H9 (cell line): ENCODE measurements at places on chromosomes 5 and 9.

DNA sequence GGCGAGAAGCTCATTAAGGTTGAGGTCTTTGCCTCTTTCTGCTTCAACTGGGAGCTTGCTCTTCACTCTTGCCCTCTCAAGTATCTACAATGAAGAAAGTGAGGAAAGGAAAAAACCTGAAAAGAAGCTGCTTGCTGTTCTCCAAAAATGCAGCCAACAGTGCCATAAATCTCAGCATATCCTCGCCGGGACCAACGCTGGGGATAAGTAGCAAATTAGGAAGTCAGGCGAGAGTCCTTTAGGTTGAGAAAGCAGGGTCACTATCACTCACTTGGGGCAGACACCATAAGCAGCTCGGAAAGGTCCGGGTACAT lies 399 bp downstream of the NUP155 start:
- no peak for DNase-seq

GRCh38 chr5:66870708-66871107 lies 274.5 kb downstream of the MAST4 start:
- no peak for DNase-seq

DNA sequence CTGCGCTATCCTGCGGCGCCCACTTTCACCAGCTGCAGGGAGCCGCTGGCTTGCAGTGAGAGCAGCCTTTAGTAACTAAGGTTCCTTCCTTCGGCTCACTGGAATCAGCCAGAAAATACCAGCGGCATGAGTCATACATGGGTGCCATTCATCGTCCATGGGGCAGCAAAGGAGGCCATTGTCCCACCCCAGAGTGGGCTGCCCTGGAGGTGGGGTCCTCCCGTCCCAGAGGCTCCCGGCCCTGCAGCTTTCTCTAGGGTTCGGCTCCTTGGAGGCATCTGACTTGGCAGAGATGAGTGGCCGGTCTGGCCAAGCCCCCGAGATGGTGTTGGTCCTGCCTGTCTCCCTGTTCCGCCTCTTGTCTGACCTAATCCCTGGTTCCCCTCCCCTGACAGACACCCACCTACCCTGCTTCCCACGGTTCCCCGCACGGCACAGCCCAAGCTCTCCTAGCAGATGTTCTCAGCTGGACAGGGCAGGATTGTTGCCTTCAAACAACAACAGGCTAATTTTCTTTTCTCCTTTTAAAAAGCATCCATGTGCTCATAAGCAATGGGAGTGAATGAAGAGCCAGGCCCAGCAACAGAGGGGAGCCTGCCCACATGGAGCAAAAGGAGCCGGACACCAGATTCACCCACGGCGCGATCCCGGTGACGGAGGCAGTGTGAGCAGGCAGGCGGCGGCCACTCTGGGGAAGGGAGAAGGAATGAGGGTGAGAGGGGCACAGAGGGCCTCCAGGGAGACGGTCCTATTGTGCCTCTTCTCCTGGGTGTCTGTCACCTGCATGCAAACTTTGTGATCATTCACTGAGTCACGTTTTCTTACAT lies 97.0 kb upstream of the COL5A1 start:
- DNase-seq = peak; percentile 76

- no peak for DNase-seq
These were observed 53.0 kb upstream of the FCN1 start for GRCh38 chr9:134970719-134971118.

DNA sequence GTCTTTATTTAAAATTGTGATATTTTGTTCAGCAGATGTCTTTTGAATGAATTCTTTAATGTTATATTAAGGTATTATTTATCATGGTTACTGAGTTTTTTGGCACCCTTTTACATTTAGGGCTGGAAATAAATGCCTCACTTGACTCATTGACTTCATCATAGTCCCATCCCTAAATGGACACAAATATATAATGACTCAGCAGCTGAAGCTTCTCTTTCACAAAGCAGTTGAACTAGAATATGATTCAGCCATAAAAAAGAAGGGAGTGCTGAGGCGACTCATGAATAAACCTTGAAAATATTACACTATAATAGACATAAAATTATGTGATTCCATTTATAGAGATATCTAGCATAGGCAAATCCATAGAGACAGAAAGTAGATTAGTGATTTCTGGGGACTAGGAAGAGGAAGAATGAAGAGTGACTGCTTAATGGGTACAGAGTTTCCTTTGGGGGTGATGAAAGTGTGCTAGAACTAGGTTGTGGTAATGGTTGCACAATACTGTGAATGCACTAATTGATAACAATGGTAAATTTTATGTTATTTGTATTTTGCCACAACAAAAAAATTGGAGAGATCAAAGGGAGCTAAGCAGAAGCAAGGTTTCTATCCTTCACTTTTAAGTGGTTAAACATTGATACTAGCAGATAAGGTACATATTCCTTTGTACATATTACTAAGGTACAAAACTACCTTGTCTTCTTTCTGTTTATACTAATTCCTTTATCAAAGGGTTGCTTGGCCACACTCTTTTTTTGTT lies 449.6 kb downstream of the NTRK2 start:
- no peak for DNase-seq

DNA sequence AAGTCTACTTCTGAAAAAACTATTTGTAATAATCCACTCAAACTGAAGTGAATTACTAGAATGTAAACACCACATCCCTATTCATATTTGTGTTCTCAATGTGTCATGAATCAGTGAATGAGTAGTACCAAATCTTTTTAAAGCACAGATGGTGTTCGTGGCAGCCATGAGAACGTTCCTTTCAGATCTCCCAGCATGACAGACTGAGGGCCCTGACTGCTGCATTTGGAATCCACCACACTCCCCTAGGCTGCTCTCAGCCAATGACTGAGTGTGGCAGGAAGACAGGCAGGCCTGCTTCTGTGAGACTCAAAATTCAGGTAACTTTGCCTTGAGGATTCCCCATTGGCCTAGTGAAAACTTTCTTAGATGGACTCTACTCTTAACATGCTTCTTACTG lies 10.9 kb upstream of the JMY start:
- no peak for DNase-seq
